ENCODE measurements at places on chromosomes 6 and 20. TPM values are rescaled to one million over a fixed set of nuclear protein-coding genes. Genes with fewer than 3 reads are reported as not detected.
A peak's percentile ranks its signal among the peaks of the same experiment; 100 is the strongest.

DNA sequence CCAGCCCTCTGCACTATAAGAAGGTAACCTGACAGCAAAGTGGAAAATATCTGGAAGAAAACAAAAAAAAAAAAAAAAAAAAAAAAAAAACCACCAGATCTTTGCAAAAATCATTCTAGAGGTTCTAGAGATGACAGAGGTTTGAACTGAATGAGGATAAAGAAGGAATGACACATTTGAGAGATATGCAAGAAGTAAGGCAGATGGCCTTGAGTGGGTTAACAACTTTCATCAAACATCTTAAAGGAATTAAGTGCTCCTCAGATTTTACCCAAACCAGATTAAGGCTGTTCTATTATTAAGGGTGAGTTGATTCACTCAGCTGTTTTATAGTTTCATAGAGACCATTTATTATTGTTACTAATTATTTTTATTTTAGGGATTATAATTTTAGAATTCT is 62.0 kb downstream of the RSPO3 start:
- no peak for DNase-seq
- H3K4me3 ChIP-seq, result no peak overlapping the region
- H3K27ac ChIP-seq, result no peak overlapping the region
- H3K36me3 ChIP-seq, result no peaks in the 10 kb centered on the region
- H3K4me1 ChIP-seq, result no peaks in the 10 kb centered on the region

The SLC17A1 gene
- not detected for total RNA-seq

DNA sequence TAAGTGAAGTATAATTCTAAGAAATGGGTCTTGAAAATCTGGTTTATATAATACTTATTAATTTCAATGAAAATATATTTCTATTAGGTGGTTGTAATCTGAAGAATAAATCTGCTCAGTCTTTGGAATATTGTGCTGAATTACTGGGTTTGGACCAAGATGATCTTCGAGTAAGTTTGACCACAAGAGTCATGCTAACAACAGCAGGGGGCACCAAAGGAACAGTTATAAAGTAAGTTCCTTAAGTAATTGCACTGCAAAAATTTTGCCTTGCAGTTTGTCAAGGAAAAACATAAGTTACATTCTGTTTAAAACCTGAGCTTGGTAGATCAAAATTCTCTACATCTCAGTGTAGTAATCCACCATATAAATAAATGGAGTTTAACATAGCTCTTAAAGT is 106.0 kb downstream of the MYO6 start:
- no peak overlapping the region for H3K27ac ChIP-seq
- H3K4me1 ChIP-seq, result no peaks in the 10 kb centered on the region
- no peak for DNase-seq
- H3K27me3 ChIP-seq, result no peaks in the 10 kb centered on the region

The SESN1 gene
- 15.0 TPM for total RNA-seq

The C20orf141 gene
- total RNA-seq, result not detected

GRCh38 chr6:409370-409972 is 17.9 kb downstream of the IRF4 start:
- H3K27me3 ChIP-seq, result no peaks in the 10 kb centered on the region
- no peaks in the 10 kb centered on the region for H3K36me3 ChIP-seq
- H3K4me3 ChIP-seq, result no peak overlapping the region
- no peak for DNase-seq

- H3K36me3 ChIP-seq, result no peaks in the 10 kb centered on the region
- H3K27me3 ChIP-seq, result no peaks in the 10 kb centered on the region
- no peak overlapping the region for H3K27ac ChIP-seq
- DNase-seq, result no peak
- H3K4me1 ChIP-seq, result no peaks in the 10 kb centered on the region
- no peak overlapping the region for H3K4me3 ChIP-seq
Observed at GRCh38 chr6:149468179-149468578, 16.6 kb downstream of the ZC3H12D start.

DNA sequence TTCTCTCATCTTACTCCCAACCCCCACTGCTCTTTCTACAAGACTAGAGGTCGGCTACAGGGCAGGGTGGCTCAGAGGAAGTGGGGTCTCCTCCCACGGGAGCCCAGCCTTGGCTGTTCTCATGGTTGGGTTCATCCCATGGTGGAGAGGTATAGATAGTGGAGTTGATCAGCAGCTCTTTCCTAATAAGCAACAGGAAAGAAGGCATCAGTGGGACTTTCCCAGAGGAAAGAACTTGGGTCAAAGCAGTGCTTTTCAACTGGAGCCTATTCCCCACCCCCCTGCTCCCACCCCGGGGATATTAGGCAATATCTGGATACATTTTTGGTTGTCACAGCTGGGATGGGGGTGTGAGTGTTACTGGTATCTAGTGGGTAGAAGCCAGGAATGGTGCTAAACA is 200.9 kb downstream of the NFATC2 start:
- H3K4me1 ChIP-seq, result no peaks in the 10 kb centered on the region
- no peaks in the 10 kb centered on the region for H3K36me3 ChIP-seq
- no peak overlapping the region for H3K4me3 ChIP-seq

GRCh38 chr20:58310291-58310782 is 822 bp downstream of the RAB22A start:
- 0 out of 2 replicates have a peak overlapping the region, but pooled peaks have one; percentile 89 for H3K27ac ChIP-seq
- peaks cover 3% of the 10 kb centered on the region for H3K4me1 ChIP-seq
- peak overlapping the region; percentile 67 for H3K4me3 ChIP-seq

GRCh38 chr6:163589387-163589786 is 174.9 kb downstream of the QKI start:
- no peak for DNase-seq
- H3K27me3 ChIP-seq, result no peaks in the 10 kb centered on the region
- no peak overlapping the region for H3K27ac ChIP-seq
- H3K4me3 ChIP-seq, result no peak overlapping the region
- H3K36me3 ChIP-seq, result no peaks in the 10 kb centered on the region
- no peaks in the 10 kb centered on the region for H3K4me1 ChIP-seq

GRCh38 chr20:46649965-46650542 is 1.2 kb downstream of the SLC13A3 start:
- no peaks in the 10 kb centered on the region for H3K27me3 ChIP-seq
- no peak overlapping the region for H3K27ac ChIP-seq

The ABHD16B gene
- total RNA-seq, result not detected

DNA sequence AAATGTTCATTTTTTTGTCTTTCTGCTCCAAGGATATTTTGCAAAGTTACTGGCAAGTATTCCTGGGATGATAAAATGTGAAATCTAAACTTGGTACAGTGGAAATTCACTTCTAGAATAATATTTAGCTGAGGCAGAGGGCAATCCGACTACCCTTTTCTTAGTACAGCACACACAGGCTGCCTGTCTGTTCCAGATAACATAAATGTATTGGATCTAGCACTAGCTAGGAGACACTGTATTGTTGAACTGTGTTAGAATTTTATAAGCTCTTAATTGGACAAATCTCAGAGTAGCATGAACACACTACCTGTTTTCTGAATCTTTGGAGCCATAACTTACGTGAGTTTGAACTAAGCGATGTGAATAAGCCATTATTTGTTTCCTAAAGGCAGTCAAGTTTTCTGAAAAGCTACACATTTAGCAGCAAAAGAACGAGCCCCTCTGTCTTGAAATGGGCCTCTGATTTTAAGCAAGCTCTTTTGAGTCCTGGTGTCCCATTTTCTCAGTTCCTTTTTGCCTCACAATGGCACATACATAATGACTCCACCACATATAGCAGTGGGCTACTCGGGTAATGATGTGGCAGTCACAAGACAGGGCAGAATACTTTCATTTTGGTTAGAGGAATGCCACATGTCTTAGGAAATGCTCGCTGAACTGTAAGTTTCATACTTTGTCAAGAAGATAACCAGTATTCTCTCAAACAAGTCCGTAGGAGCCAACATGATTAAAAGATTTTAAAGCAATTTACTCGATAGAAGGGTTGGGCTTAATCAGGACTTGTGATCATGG is 116.5 kb upstream of the ESR1 start:
- H3K4me3 ChIP-seq, result no peak overlapping the region
- H3K4me1 ChIP-seq, result no peaks in the 10 kb centered on the region
- H3K27ac ChIP-seq, result no peak overlapping the region
- H3K27me3 ChIP-seq, result no peaks in the 10 kb centered on the region
- DNase-seq, result no peak
- no peaks in the 10 kb centered on the region for H3K36me3 ChIP-seq

The CDSN gene
- not detected for total RNA-seq

GRCh38 chr6:123480986-123481385 is 155.8 kb downstream of the TRDN start:
- H3K4me1 ChIP-seq, result no peaks in the 10 kb centered on the region
- no peak overlapping the region for H3K4me3 ChIP-seq
- DNase-seq, result no peak
- no peak overlapping the region for H3K27ac ChIP-seq
- no peaks in the 10 kb centered on the region for H3K27me3 ChIP-seq

GRCh38 chr6:4924661-4925271 is 79.1 kb downstream of the RPP40 start:
- H3K27ac ChIP-seq, result no peak overlapping the region
- no peak for DNase-seq
- no peaks in the 10 kb centered on the region for H3K27me3 ChIP-seq
- no peaks in the 10 kb centered on the region for H3K36me3 ChIP-seq
- H3K4me3 ChIP-seq, result no peak overlapping the region

DNA sequence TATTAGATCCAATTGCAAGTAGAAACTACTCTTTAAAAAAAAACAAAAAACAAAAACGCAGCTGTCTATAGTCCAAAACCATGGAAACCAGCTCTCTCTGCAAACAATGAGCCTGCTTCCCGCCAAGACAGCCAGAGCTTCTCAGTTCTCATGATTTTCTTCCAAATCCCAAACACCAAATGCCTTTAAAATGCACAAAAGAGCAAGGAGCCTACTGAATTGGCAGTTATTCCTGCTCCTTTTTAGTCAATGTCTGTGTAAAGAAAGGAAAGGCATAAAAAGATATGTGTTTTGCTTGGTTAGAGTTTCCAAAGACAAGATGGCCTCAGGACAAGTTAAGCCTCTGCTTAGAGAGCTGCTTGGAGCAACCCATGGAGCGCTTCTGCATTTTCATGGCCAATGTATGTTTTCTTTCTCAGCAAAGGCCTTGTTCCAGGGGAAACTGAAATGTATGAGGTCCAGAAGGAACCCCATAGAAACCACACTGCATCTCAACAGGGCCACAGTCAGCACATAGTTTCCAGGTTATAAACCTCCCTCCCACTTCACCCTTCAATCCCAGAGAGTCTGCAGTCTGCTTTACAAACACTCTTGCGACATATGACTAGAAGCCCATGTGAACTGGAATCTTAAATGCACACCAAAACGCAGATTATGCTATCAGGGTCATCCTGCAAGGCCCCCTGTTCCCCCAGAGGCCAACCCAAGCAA is 209.3 kb upstream of the TAB2 start:
- no peak for DNase-seq
- H3K27ac ChIP-seq, result no peak overlapping the region
- no peak overlapping the region for H3K4me3 ChIP-seq
- no peaks in the 10 kb centered on the region for H3K4me1 ChIP-seq
- H3K27me3 ChIP-seq, result no peaks in the 10 kb centered on the region

GRCh38 chr20:41111578-41111951 is 25.8 kb upstream of the PLCG1 start:
- peaks cover 70% of the 10 kb centered on the region for H3K36me3 ChIP-seq
- no peak overlapping the region for H3K27ac ChIP-seq
- no peaks in the 10 kb centered on the region for H3K27me3 ChIP-seq
- DNase-seq, result no peak

The SSTR4 gene
- total RNA-seq, result not detected

GRCh38 chr20:44683263-44684046 is 31.7 kb upstream of the CCN5 start:
- no peak overlapping the region for H3K4me3 ChIP-seq
- H3K4me1 ChIP-seq, result no peaks in the 10 kb centered on the region
- DNase-seq, result peak; percentile 83
- no peaks in the 10 kb centered on the region for H3K27me3 ChIP-seq
- H3K27ac ChIP-seq, result no peak overlapping the region

The TCP11 gene
- total RNA-seq, result not detected

- no peaks in the 10 kb centered on the region for H3K27me3 ChIP-seq
- H3K27ac ChIP-seq, result no peak overlapping the region
- no peaks in the 10 kb centered on the region for H3K4me1 ChIP-seq
Observed at GRCh38 chr20:49549801-49550551, 18.0 kb downstream of the PTGIS start.

The HLA-DOA gene
- 23.7 TPM for total RNA-seq

- no peaks in the 10 kb centered on the region for H3K36me3 ChIP-seq
- DNase-seq, result no peak
- no peak overlapping the region for H3K4me3 ChIP-seq
- H3K27me3 ChIP-seq, result no peaks in the 10 kb centered on the region
- H3K4me1 ChIP-seq, result no peaks in the 10 kb centered on the region
- H3K27ac ChIP-seq, result no peak overlapping the region
Observed at GRCh38 chr6:130525408-130525807, 159.6 kb downstream of the TMEM200A start.

DNA sequence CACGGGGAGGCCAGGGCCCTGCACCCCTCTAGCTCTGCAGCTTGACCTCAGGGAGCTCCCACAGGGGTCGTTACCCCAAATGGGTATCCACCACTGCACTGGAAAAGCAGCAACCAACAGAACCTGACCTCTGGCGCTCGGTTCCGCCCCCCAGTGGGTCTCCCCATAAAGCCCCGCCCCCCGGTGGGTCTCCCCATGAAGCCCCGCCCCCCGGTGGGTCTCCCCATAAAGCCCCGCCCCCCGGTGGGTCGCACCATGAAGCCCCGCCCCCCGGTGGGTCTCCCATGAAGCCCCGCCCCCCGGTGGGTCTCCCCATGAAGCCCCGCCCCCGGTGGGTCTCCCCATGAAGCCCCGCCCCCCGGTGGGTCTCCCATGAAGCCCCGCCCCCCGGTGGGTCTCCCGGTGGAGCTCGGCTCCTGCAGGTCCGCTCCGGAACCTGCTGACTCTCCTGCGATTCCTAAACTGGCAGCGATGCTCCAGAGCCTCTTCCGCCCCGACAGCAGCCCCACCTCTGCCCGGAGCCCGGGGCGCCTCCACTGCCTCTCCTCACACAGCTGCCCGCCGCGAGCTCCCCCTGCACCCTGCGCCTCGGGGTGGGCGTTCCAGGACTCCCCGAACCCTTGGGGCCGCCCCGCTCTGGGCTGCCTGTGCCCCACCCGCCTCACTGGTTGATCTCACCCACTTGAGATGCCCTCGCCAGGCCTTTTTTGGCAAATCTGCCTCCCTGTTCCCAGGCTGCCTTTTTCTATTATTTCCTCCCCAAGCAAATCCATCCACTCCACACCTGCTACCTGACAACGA is 12.1 kb downstream of the SLC2A4RG start:
- no peaks in the 10 kb centered on the region for H3K4me1 ChIP-seq
- H3K27ac ChIP-seq, result no peak overlapping the region
- H3K36me3 ChIP-seq, result peaks cover 2% of the 10 kb centered on the region
- no peak overlapping the region for H3K4me3 ChIP-seq
- H3K27me3 ChIP-seq, result no peaks in the 10 kb centered on the region

GRCh38 chr20:24147961-24148360 is 159.4 kb upstream of the GGTLC1 start:
- no peaks in the 10 kb centered on the region for H3K36me3 ChIP-seq
- DNase-seq, result no peak
- no peak overlapping the region for H3K4me3 ChIP-seq
- H3K27me3 ChIP-seq, result no peaks in the 10 kb centered on the region
- H3K4me1 ChIP-seq, result no peaks in the 10 kb centered on the region
- H3K27ac ChIP-seq, result no peak overlapping the region

All from H1 (cell line).